ENCODE measurements at places on chromosomes 12 and 14.

DNA sequence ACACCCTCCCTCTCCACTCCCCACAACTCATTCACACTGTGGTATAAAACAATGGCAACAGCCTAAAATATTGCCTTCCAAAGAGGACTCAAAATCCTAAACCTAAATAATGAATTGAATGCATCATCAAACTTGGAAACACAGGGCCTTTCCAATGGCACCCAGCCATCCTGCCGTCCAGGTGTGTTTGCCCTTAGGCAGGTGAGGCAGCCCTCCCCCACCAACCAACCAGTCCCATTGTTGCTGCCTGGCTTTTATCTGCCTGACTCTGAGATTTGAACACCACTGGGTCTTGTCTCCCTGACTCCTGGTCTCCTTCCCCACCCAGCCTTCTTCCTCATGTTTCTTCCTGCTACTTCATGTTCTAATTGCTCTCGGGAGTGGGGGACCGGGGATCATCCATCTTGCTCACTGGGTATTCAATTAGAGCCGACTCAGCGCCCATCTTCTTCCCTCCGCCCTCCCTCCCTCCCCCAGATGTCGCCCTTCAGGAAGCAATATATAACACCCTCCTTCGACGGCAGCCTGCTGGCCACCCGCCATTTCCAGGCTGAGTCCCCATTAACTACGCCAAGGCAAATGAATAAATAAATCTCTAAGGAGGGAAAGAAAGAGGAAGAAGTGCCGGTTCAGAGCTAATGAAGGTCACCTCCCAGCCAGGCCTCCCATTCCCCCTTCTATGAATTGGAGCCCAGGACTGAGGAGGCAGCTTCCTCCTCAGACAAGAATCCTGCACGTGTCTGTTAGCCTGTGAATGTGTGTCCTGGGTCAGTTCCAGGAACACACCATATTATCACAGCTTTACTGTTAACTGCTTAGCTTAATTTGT lies 36.3 kb upstream of the NTF3 start:
- DNase-seq: no peak

- DNase-seq: no peak
Measured at GRCh38 chr12:25830456-25830855, 128.0 kb upstream of the RASSF8 start.

GRCh38 chr12:75738486-75738885 lies 227.1 kb upstream of the KRR1 start:
- DNase-seq: no peak

DNA sequence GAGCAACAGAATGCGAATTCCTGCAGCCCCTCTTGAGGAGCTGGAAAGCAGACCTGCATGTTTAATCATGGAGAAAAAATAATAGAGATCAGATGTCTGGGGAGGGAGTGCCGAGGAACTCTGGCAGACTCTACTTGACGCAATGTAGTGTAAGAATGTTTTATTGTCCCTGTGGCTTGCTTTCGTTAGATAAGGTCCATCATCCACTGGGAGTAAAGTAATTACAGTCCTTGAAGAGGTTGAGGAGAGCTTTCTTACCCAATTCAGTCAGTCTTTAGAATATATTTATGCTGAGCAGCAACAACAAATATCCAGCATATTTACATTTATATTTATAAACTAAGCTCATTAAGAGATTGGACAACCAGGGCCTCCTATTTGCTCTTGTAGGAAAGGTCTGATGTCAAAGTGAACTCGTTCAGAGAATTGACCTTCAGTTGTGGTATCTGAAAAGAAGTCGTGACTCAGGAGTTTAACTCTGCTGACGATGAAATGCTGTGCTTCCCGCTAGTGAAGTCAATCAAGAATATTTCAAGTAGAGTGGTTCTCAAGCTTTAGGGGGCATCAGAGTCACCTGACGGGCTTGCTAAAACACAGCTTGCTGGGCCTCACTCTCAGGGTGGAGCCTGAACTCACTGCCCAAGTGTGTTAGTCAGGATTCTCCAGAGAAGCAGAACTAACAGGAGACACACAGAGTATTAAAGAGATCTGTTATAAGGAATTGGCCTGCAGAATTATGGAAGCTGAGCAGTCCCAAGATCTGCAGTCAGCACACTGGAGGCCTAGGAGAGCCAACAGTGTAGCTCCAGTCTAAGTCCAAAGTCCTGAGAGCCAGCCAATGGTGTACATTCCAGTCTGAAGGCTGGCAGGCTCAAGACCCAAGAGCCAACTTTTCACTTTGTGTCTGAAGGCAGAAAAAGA lies 139.3 kb upstream of the LMNTD1 start:
- no peak for DNase-seq

- DNase-seq: no peak
Measured at GRCh38 chr14:75013290-75013689, 10.6 kb downstream of the EIF2B2 start.

GRCh38 chr12:47817272-47818006 lies 2.3 kb downstream of the HDAC7 start:
- DNase-seq: no peak

DNA sequence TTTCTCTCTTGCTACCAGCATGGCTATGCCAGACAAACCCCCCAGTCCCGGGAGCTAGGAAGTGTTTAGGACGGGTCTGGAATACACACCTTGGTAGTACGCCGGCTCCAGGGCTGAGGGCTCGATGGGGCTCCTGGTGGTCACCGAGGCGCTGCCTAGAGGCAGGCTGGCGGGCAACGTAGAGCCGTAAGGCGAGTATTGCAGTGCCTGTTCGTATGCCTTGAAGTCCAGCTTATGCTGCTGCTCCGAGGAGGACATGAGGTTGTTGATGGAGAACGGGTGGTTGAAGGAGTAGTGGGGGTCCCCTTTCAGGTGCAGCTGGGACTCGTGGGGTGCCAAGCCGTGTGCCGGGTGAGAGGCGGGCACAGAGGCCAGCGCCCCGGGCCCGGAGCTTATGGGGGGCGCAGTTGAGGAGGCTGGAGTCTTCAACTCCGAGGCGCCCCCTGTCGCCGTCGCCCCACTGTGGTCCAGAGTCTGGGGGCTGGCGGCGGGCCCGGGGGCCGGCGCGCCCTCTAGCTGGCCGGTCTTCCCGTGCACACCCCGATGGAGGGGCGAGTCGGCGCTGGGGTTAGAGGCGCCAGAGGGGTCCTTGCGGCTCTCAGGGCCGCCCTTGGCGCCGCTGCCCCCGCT lies 3.6 kb downstream of the FOXA1 start:
- DNase-seq: no peak

- no peak for DNase-seq
Measured at GRCh38 chr14:102525929-102526497, 16.4 kb upstream of the ANKRD9 start.

DNA sequence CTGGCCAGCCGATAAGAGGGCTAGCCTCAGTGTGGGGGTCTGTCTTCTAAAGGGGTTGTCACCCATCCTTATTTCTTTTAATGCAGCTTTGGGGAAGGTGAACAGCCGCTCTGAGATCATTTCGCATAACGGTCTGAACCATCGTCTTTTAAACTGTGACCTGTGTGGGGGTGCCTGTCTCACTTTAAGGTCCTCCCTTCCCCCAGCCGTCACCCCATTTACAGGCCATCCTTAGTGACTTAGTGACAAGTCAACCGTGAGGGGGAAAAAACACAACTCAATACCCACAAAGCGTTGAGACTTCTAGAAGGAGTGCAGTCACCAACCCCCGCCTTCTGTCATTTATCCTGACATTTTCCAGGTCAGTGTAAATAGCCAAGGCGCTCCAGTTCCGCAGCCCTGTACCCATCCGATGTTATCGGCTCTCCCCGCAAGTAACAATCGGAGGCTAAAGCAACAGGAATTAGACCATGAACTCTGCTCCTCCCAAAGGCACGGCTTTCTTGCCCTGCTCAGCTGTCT lies 505 bp upstream of the DENND5B start:
- DNase-seq: no peak

GRCh38 chr12:109625131-109625559 lies 51.6 kb downstream of the MVK start:
- peak; percentile 82 for DNase-seq

DNA sequence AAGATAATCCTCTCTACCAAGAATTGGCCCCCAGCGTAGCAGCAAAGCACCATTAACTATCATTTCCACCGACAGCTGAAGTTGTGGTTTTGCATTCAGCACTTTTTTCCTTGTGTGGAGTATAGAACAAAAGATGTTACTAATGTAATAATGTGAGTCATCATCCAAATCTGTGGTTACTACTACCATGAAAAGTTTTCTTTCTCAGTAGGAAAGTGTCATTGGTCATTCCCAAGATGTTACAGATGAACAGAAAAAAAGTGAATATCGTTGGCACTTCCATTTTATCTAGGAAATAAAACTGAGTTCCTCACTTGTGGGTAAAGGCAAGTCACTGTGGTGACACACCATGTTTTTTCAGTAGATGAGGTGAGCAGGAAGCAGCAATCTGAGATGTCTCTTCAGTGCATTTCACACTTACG lies 30.3 kb upstream of the IFNG start:
- no peak for DNase-seq

- DNase-seq: no peak
Measured at GRCh38 chr14:92439537-92440344, 73.8 kb upstream of the RIN3 start.

GRCh38 chr12:127779301-127780045 lies 487.5 kb upstream of the TMEM132C start:
- DNase-seq: no peak

DNA sequence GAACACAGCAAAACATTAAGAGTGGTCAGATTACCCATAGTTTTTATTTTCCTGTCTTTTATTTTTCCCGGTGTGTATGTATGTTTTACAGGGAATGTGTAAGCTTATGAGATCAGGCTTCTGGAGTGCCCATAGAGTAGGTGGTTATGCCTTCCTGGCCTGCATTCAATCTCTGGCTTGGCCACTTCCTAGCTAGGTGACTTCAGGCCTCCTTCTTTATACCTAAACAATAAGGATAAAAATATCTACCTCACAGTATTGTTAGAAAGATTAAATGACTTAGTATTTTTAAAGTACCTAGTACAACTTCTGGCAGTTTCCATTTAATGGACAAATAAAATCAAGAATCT lies 42.4 kb downstream of the ITPR2 start:
- DNase-seq: no peak

DNA sequence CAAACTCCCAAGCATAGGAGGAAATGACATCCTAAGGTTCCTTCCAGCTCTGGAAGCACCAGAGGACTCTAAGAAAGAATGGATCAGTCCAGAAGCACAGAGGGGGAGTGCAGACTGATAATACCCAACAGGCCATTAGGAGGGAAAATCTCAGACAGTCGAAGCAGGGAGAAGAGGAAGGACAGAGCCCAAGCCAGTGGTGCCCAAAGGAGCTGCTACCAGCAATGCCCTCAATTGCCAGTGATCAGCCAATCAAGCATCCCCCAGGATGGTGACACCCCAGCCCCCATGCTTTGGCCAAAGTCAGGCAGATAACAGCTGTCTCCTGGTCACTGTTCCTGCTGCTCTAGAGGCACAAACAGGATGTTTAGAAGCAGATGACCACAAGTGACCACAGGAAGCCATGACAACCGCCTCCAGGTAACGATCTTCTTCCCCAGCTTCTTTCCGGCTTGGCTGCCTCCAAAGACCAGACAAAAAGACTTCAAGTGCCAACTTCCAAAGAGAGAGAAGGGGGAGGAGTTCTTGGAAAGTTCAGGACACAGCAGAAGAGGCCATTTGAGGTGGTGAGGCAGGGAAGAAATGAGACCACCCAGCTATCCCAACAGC lies 16.2 kb downstream of the PXN start:
- no peak for DNase-seq

DNA sequence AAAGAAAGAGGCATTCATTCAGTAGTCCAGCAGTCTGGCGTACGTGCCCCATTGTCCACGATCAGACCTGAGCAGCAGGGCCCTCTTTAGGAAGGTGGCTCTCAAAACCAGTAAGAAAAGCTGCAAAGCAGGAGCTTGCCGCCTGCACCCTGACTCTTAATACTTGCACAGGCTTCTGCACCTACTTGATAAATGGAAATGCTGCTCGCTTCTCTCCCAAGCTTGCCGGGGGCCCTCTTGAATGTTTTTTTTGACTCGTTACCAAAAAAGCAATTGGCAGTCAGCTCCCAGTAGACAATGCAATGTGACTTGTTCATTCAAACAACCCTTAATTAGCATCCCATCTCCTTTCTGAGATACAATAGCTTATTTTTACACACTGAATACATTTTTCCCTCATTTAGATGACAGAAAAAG lies 27.2 kb upstream of the PTPRB start:
- DNase-seq: no peak

DNA sequence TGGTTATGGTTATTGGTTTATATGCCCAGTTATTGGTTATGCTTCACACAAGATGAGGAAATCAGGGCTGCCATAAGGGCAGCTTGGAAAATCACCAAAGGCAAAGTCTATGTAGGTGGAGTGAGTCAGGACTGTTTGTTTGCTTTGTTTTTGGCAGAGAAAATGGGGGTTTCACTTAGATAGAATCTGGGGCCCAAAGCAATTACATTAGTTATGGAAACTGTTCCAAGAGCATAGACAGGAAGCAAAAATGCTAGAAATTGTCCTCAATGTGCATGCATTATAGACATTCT lies 2.2 kb downstream of the VAMP1 start:
- DNase-seq: no peak

- DNase-seq: no peak
Measured at GRCh38 chr14:68482772-68483395, 310.0 kb downstream of the ZFP36L1 start.

DNA sequence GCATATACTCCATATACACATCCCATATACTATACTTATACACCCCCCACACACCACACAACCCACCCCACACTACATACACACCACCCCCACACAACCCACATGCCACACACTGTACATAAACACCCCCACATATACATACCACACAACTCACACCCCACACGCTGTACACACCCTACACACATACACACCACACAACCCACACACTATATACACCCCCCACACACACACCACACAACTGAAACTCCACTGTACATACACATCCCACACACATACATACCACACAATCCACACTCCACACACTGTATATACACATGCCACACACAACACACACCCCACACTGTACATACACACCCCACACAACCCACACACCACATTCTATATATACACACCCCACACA lies 81.0 kb downstream of the NOC4L start:
- no peak for DNase-seq

DNA sequence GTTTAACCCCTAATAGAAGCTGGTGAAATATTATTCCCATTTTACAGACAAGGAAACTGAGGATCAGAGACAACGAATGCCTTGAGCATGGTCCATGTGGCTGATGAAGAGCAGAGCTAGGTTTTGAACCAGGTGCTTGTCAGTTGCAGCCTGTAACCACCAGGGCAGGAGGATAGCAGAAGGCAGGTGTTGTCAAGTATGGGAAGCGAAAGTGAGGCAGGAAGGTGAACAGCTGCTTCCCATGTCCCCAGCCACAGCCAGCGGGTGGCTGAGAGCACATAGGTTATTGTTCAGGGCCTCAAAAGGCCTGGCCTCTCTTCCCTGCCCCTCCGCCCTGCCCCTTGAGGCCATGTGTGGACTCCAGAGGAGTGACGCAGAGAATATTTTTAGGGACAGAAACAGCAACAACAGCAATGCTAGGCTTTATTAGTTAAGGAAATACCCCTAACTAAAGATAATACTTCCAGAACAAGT lies 39.6 kb downstream of the IQSEC3 start:
- no peak for DNase-seq

- DNase-seq: no peak
Measured at GRCh38 chr12:10214136-10214894, 1.6 kb downstream of the GABARAPL1 start.

GRCh38 chr12:66129934-66130266 lies 650 bp downstream of the LLPH start:
- DNase-seq: no peak
